ENCODE measurements at places on chromosomes 4 and X.

GRCh38 chr4:52852711-52853110 lies 9.4 kb upstream of the RASL11B start:
- DNase-seq, result no peak

DNA sequence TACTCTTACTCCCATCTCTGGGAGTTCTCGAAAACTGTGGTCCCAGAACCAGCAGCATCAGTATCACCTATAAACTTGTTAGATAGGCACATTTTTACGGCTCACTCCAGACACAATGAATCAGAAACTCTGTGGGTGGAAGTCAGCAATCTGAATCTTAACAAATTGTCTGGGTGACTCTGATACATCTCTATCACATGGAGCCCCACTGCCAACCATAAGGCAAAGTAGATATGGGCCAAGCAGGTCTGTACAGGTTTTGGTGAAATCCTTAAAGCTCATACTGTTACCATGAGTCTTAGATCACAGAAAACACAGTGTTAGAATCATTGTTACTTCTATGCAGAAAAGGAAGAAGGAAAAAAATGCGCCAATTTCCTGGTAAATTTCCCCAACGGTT lies 122.5 kb upstream of the HCCS start:
- DNase-seq, result no peak

- no peak for DNase-seq
Measured at GRCh38 chrX:34893741-34894140, 48.9 kb upstream of the FAM47B start.

DNA sequence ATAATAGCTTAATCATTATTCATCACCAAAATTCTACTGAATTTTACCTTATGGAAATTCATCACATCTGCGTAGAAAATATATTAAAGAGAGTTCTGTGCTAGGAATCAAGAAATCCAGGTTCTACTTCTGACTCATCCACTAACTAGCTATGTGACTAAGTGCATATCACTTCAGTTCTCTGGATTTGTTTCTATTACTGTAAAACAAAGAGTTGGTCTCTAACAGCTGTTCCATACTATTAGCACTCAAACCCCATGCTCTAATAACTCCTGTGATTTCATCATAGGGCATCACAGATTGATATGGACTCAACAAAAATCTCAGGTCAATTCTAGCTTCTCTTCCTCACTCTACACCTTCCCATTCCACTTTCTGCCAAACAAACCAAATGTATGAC lies 572.0 kb downstream of the INPP4B start:
- peak; percentile 50 for DNase-seq

GRCh38 chr4:114384629-114385028 lies 214.0 kb upstream of the UGT8 start:
- DNase-seq, result peak; percentile 76

GRCh38 chr4:10981576-10981975 lies 297.0 kb upstream of the CLNK start:
- no peak for DNase-seq

- peak; percentile 13 for DNase-seq
Measured at GRCh38 chrX:149541521-149542047, 772 bp downstream of the EOLA1 start.

DNA sequence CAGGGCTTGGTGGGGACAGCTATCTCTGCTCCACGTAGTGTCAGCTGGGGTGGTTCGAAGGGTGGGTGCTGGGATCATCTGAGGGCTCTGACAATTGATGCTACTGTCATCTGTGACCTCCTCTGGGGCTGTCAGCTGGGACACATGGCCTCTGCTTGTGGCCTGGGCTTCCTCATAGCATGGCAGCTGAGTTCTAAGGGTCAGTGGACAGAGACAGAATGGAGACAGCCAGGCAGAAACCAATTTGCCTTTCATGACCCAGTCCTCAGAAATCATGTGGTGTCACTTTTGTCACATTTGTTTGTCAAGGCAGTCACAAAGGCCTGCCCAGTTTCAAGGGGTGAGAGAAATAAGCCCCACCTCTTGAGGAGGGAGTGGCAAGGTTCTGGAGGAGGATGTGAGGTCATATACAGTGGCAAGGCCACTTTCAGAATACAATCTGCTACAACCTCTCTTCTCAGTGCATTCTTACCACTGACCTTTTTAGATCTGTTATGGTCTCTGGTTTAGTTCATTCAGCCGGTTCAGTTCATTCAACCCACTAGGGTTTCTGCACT lies 103.6 kb upstream of the BCOR start:
- no peak for DNase-seq

DNA sequence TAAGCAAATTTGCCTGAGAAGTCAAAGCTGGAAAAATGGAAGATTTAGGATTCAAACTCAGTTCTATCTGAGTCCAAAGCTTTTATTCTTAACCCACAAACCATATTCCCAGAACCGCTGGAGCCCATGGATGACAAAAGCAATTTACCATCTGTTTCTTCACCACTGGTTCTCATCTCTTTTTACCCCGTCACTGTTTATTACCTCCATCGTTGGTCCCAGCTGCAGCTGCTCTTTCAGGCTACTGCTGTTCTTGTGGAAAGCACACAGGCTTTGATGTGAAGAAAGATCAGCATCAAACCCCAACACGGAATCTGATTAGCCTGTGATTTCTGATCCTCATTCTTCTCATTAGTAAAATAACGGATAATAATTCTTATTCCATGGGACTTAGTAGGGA lies 9.5 kb downstream of the FBXO8 start:
- DNase-seq, result no peak

DNA sequence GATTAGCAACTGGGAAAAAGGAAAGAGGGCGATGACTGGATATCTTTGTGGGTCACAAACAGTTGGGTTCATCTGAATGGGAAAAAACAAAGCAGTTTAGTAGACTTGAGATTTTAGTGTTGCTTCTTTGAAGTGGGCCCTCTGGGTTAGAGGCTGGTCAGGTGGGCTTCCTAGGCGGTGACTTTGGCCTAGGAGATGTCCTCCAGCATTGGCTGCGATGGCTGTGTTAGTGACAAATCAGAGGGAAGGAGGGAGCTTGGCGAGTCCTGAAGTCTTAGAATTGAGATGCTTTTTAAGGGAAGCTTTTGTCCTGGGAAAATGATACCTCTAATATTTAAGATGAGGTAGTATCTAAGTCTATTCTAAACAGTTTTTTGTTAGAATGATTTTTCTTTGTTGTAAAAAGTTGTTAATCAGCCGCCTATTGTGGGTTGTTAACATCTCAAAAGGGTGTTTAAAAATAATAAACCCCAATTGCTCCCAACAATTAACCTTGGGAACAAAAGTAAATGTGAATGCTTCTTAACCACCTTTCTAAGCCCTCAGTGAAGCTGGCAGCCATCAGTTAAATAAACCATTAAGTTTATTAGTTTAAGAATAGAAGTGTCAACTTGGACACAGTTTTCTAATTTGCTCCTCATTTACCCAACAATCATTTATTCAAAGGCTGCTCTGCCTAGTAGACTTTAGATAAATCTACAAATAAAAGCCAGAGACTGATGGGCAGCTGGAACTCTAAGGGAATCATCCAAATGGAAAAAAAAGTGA lies 31.7 kb downstream of the DLG3 start:
- DNase-seq, result no peak

- DNase-seq, result no peak
Measured at GRCh38 chr4:7820031-7820818, 119.4 kb downstream of the AFAP1 start.

DNA sequence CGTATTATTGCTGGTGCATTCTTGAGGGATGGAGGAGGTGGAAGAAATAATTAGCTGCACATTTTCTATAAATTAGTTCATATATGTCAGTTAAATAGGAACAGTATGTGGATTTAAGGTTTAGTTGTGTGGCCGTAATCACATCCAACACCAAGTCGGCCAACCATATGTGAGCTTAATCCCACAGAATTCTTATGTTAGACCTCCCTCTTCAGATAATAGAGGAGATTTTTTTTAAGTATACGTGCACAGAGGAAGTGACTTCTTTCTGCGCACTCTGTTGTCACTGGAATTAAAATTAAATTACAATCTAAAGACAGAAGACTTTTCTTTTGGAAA lies 2.1 kb downstream of the SEPTIN11 start:
- peak; percentile 57 for DNase-seq

DNA sequence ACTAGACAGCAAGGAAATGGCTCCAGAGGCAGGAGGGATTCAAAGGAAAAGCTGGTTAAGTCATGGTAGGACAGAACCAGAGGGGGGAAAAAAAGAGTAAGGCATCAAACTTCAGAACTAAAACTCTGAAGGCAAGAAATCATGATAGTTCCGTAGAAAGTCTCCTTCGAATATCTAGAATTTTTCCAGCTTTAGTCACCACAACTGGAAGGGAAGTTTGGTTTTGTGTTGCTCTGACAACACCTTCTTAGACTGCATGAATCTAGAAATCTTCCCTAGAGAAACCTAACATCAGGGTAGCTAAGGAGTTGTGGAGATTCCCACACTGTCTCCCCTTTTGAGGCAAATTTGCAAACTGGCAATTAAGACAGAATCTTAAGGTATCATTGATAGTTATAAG lies 33.7 kb downstream of the AMMECR1 start:
- peak; percentile 87 for DNase-seq

DNA sequence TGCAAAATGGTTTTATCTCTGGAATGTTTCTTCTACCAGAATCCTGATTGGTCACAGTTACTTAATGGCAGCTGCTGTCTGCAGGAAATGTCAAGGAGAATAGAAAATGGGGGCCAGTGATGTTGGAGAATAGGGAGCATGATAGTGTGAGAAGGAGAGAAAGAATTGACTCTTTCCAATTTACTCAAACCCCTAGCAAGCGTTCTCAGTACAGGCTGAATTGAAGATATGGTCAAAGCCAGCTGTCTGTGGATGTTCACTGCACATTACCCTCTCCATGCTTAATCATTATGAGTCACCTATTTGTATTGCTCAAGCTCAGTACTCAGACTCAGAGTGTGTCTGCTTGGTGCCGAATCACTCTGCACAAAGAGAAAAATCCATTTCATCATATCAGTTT lies 57.8 kb upstream of the FAM47B start:
- peak; percentile 90 for DNase-seq

GRCh38 chr4:19380600-19380999 lies 871.1 kb upstream of the SLIT2 start:
- peak; percentile 58 for DNase-seq

- peak; percentile 97 for DNase-seq
Measured at GRCh38 chr4:25320773-25321172, 8.2 kb downstream of the ZCCHC4 start.

- DNase-seq, result no peak
Measured at GRCh38 chr4:80767944-80768343, 262.6 kb upstream of the BMP3 start.

DNA sequence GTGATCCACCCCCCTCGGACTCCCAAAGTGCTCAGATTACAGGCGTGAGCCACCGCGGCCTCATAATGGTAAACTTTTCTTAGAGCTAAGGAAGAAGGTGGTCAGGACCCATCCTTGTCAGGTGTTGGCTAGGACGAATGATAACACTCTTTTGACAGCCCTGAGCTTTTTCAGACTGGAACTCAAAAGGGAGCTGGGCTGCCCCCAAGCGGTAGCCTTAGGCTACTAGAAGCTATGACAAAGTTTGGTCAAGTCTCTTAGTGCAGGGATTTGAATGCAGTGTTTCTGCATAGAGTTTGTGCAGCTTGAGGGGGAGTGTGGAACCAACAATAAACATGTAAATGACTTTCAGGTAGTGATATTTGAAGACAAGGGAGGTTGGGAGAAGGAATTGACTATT lies 11.8 kb upstream of the HSD17B10 start:
- DNase-seq, result peak; percentile 61

DNA sequence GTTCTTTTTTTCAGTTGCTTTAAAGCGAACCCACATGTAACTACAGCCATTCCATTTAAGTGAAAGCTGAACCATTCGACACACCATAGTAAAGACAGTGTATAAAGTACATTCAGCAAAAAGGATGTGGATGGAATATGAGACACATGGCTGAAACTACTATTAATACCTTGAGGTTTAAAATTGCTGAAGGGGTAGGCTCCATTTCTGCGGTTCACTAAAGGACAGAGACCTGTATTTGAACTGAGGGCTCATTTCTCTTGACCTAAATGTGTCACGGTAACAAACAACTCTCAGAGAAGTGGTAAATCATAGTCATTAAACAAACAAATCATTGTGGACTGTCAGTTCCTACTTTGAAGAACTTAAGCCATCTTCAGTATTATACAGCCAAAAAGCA lies 1085.6 kb upstream of the TENM3 start:
- DNase-seq, result no peak

DNA sequence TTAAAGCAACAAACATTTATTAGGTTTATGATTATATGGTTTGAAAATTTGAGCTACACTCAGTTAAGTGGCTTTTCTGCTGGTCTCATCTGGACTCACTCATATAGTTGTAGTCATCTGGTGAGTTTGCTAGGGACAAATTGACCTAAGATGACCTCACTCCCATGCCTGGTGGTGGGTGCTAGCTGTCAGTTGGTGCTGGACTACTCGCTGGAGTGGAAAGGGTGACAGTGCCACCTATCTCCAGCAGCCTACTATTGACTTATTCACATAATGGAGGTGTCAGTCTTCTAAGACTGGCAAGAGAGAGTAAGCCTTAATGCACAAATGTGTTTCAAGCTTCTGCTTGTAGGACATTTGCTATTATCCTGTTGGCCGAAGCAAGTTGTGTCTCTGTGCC lies 88.2 kb downstream of the TASL start:
- no peak for DNase-seq

DNA sequence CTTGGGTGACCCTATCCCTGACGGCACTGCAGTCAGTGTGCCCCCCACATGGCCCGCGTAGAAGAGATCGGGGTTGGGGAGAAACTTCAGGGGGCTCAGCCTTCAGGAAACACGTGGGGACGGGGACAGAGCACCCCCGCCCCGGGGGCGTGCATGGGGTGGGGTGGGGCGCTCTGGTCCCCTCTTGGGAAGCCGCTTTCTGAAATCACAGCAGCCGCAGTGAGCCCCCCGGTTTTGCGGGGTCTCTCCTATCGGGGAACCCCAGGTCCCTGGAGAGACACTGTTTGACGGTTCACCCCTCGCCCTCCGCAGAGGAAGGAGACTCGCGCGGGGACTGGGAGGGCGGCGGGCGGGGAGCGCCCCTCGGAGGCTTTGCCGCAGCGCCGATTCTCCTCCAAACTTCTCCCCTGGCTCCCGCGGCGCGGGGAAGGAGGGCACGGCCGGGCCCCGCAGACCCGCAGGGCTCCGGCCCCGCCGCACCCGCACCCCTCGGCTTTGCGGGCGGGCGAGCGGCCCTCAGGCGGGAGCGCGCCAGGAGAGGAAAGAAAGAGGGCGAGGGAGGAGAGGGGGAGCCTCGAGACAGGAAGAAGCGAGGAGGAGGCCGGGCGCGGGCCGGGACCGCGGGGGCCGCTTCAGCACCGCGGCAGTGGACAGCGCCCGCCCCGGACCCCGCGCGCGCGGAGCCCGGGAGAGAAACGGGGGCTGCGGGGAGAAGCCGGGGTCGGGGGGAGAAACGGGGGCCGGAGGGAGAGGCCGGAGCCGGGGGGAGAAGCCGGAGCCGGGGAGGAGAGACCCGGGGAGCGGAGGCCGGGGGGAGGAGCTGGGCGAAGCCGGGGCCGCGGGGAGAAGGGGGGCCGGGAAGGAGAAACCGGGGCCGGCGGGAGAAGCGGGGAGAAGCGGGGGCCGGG lies 612 bp downstream of the CPLX1 start:
- DNase-seq, result peak; percentile 16

- DNase-seq, result no peak
Measured at GRCh38 chr4:137384476-137384875, 147.8 kb downstream of the PCDH18 start.

GRCh38 chr4:19721587-19721986 lies 530.1 kb upstream of the SLIT2 start:
- DNase-seq, result no peak

Data from choroid plexus epithelial cell (primary cell).